Daoy (cell line): ENCODE measurements at places on chromosomes 6 and 20.

DNA sequence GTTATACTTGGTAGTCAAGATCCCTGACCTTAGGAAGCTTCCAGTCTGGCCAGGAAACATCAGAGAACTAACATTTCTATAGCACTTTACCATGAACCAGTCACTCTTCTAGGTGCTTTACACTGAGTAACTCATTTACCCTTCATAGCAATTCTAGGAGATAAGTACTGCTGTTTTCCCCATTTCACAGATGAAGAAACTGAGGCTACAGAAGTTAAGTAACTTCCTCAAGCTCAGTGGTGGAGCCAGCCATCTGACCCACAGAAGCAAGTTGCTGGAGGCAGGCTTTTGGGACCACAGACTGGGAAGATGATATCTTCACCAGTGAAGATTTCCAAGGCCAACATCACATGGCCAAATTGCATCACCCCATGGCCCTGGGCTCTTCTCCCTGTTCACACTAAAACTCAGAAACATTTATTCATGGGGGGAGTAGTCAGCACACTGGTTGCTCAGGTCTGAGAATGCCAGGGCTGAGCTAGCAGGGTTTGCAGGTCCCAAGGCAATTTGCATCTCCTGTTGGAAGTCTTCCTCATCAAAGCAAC is 70.3 kb downstream of the UNC5CL start:
- no peak for DNase-seq

DNA sequence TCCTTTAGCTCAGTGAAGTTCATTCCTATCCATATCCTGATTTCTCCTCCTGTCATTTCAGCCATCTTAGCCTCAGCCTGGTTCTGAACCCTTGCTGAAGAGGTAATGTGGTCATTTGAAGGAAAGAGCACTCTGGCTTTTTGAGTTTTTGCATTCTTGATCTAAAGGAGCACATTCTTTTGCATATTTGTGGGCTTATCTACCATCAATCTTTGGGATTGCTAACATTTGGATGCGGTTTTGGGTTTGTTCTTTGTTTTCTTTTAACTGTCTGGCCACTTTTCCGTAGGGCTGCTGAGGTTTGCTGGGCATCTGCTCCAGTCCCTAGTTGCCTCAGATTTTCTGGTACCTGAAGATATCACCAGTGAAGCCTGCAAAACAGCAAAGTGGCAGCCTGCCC is 238.3 kb downstream of the EPM2A start:
- no peak for DNase-seq

DNA sequence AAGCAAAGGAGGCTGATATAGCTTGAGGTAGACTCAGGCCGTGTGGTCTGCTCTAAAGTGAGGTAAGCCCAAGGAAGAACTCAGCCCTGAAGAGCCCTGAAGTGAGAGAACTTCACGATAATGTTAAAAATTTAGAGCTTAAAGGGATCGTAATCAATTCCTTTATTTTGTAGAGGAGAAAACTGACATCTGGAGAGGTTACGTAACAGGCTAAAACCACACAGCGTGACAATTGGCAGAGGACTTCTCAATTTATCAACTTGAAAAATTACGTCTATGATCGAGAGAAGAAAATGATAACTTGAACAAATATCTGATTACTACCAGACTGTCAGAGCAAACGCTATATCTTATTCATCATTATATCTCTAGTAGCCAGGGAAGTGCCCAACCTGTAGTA is 121.8 kb upstream of the FOXO3 start:
- no peak for DNase-seq

DNA sequence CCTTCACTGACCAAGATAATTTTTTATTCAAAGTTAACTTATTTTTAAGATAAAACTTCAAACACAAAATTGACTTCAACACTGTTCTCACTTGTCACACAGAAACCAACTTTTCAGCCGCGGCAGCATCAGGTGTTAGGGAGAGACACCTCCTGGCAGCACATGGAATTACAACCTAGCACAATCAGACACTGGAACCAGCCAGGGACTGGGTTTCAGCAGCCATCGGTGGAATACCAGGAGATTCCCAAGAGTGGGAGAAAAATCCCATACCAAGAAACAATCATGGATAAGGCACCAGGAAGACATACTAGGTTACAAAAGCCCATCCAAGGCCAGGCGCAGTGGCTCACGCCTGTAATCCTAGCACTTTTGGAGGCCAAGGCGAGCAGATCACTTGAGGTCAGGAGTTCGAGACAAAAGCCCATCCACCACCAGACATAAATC is 70.0 kb downstream of the SNX5 start:
- DNase-seq: peak; percentile 57

GRCh38 chr6:7252390-7252789 is 60.6 kb downstream of the SSR1 start:
- DNase-seq: no peak

DNA sequence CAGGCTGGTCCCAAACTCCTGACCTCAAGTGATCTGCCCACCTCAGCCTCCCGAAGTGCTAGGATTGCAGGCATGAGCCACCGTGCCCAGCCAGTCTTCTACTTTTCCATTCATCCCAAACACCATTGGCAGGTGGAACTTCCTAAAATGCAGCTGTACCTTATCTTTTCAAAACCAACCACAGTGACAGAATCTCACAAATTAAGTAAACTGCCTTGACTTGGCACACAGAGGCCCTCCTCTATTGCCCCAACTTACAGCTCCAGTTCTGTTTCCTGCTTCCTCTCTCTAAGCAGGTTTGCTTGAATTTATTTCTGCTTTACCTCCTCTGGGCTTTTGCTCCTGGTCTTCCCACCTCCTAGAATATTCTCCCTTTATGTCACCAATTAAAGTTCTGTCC is 7.6 kb downstream of the MYB start:
- DNase-seq: no peak

DNA sequence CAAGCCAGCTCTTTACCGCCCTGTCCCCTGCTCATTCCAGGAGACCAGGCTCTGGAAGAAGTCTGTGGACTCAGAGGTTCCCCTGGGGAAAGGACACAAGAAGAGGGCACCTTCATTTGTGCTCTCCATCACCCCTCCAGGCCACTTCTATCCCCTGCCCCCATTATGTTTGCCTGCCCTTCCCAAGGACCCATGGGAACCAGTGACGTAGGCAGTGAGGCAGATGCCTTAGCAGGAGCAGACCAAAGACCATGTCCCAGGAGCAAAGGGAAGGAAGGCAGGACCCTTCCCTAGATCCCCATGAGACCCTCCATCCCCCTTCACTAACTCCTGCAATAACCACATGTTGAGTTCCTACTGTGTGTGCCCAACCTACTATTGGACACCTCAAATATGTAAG is 94.4 kb downstream of the MDGA1 start:
- DNase-seq: no peak

GRCh38 chr6:167047554-167047953 is 48.4 kb downstream of the CEP43 start:
- DNase-seq: no peak

DNA sequence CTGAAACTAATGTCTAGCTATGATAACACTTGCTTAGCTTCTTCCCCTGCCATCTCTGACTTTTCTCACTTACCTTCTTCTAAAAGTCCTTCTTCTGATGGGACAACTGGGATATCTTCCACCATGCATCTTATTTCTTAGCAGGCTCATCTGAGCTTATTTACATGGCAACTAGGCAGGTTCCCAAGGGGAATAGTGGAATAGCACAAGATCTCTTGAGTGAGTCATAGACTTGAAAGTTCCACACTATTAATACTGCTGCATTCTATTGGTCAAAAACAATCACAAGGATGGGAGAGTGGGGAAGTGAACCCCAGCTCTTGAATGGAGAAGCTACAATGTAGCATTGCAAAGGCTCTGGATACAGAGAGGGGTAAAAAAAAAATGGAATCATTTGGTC is 142.1 kb downstream of the HAO1 start:
- no peak for DNase-seq

DNA sequence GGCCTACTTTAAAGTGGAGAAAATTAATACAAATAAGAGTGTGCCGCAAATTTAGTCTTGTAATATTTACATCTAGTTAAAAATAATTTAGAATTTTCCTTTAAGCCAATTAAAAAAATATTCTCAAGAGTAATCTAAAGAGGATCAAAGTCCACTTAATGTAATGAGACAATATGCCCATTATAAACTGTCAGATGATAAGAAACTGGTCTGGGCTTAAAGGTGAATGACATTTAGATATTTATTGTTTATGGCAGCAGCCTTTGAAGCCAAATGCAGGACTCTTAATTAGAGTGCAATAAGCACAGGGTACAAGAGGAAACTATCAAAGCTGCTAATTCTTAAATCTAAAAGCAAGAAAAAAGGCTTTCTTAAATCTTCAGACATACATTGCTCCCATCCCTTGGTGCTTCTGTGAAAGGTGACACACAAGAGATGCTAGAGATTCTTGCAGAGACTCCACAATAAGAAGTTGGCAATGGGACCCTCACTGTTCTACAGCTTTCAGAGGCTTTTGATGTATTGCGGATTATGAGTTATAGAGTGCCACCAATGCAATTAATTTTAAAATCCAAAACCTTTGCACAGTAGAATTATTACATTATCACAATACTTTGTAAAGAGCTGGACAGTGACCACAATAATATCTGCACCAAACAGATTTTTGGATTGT is 116.1 kb downstream of the MAN1A1 start:
- no peak for DNase-seq
